ENCODE measurements at places on chromosomes 16 and 17. TPM values are rescaled to one million over a fixed set of nuclear protein-coding genes. Genes with fewer than 3 reads are reported as not detected.

GRCh38 chr17:62140836-62141235 is 75.8 kb upstream of the MED13 start:
- DNase-seq = no peak

DNA sequence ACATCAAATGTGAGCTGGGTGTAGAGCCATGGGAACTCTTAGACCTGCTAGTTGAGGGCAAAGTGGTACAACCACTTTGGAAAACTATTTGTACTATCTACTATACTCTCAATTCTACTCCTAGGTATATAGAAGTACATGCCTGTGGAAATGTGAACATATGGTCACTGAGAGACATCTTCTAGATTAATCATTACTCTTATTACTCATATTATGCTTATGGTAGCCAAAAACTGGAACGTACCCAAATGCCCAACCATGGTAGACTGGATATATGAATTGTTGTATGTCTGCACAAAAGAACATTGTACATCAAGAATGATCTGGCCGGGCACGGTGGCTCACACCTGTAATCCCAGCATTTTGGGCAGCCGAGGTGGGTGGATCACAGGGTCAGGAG is 2.7 kb downstream of the WDR45B start:
- DNase-seq = no peak

- no peak for DNase-seq
Observed at GRCh38 chr17:1820528-1821252, 9.0 kb downstream of the SMYD4 start.

DNA sequence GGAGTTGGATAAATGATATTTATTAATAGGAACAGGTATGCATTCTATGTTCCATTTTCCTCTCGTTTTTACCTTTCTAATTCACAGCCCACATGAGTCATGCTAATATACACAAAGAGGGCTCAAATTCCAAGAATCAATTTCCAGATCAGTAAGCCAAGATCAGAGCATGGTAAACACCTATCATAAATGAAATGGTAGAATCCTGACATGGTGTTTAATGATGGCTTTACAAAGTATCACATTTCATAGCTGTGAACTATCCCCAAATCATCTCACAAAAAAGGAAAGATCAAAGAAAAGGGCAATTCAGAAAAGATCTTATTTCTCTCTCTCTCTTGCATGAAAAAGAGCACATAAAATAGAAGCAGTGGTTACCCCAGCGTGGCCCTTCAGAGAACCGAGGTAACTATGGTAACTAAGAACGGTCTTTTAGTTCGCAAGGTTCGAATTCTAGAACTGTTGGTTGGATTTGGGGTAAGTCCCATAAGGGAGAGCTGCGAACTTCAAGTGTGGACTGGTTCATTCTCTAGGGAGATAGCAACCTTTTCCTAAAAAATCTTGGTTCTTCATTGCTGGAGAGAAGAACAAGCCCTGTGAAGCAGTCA is 73.0 kb downstream of the MARCHF10 start:
- DNase-seq = no peak

Gene NPIPA8
- 0.51 TPM for total RNA-seq

Gene MYL11
- total RNA-seq = 1,651 TPM
